Hair follicle dermal papilla cell (primary cell): ENCODE measurements at places on chromosomes 6 and 20. TPM values are rescaled to one million over a fixed set of nuclear protein-coding genes. Genes with fewer than 3 reads are reported as not detected.

TENT5A gene
- 50.0 and 61.7 TPM in 2 replicates for total RNA-seq

AIF1 gene
- not detected in 2 replicates for total RNA-seq

SAYSD1 gene
- 22.6 and 25.0 TPM in 2 replicates for total RNA-seq

TRIM10 gene
- total RNA-seq = not detected in 2 replicates

LPA gene
- total RNA-seq = not detected in 2 replicates

CTAGE9 gene
- not detected in 2 replicates for total RNA-seq

ZSCAN16 gene
- total RNA-seq = 1.9 and 2.7 TPM in 2 replicates

TRMT11 gene
- total RNA-seq = 17.6 and 25.0 TPM in 2 replicates

ADGRF4 gene
- not detected in 2 replicates for total RNA-seq

LINC00237 gene
- total RNA-seq = not detected in 2 replicates

CLPSL2 gene
- not detected in 2 replicates for total RNA-seq

SYCP2 gene
- total RNA-seq = 0.85 and 1.6 TPM in 2 replicates

LRFN2 gene
- not detected in 2 replicates for total RNA-seq

CAGE1 gene
- under 0.01 TPM in 1 of 2 replicates, not detected in the other for total RNA-seq

OVOL2 gene
- not detected in 2 replicates for total RNA-seq

FOXC1 gene
- total RNA-seq = 2.1 and 2.3 TPM in 2 replicates

SCRT2 gene
- total RNA-seq = not detected in 2 replicates

DAAM2 gene
- total RNA-seq = 66.1 and 122 TPM in 2 replicates

SFTA2 gene
- total RNA-seq = not detected in 2 replicates

FAM83C gene
- under 0.01 TPM in 1 of 2 replicates, not detected in the other for total RNA-seq

APOM gene
- total RNA-seq = 0.65 and 1.2 TPM in 2 replicates

CGAS gene
- 6.0 and 7.3 TPM in 2 replicates for total RNA-seq

SLC17A5 gene
- total RNA-seq = 39.1 and 53.9 TPM in 2 replicates

SLC32A1 gene
- total RNA-seq = not detected in 2 replicates

MYLK4 gene
- 0.81 and 0.85 TPM in 2 replicates for total RNA-seq

CTCFL gene
- not detected in 2 replicates for total RNA-seq

BTN1A1 gene
- total RNA-seq = not detected in 2 replicates

RHAG gene
- not detected in 2 replicates for total RNA-seq

RIPPLY2 gene
- total RNA-seq = 0.61 and 0.97 TPM in 2 replicates

CLVS2 gene
- total RNA-seq = not detected in 2 replicates

INSM1 gene
- total RNA-seq = 0.16 TPM in 1 of 2 replicates, not detected in the other

SIGLEC1 gene
- under 0.01 TPM in 1 of 2 replicates, not detected in the other for total RNA-seq

FABP7 gene
- total RNA-seq = not detected in 2 replicates

ELOVL2 gene
- 0.65 and 0.85 TPM in 2 replicates for total RNA-seq

HLA-DOA gene
- 0.49 and 0.65 TPM in 2 replicates for total RNA-seq

TMEM217 gene
- total RNA-seq = 0.32 and 1.3 TPM in 2 replicates

SLC23A2 gene
- total RNA-seq = 14.1 and 17.5 TPM in 2 replicates

F13A1 gene
- 0.12 and 1.1 TPM in 2 replicates for total RNA-seq

FRMD1 gene
- total RNA-seq = not detected in 2 replicates

TMEM74B gene
- not detected in 2 replicates for total RNA-seq

TRIM15 gene
- not detected in 2 replicates for total RNA-seq

ARHGAP18 gene
- total RNA-seq = 29.4 and 32.9 TPM in 2 replicates

RAB44 gene
- under 0.01 TPM in 1 of 2 replicates, not detected in the other for total RNA-seq

TTK gene
- 1.8 and 2.3 TPM in 2 replicates for total RNA-seq

B3GALT4 gene
- total RNA-seq = 10.6 and 12.8 TPM in 2 replicates

FAM110A gene
- total RNA-seq = 2.6 and 2.8 TPM in 2 replicates

PRSS16 gene
- total RNA-seq = not detected in 2 replicates

ZMYND8 gene
- 19.3 and 19.8 TPM in 2 replicates for total RNA-seq
